Smooth muscle cell of the umbilical artery (primary cell): ENCODE measurements at places on chromosomes 7 and 10. TPM values are rescaled to one million over a fixed set of nuclear protein-coding genes. Genes with fewer than 3 reads are reported as not detected.

PRKCQ gene
- under 0.01 and 0.55 TPM in 2 replicates for total RNA-seq

VPS37D gene
- 3.0 and 5.9 TPM in 2 replicates for total RNA-seq

HECTD2 gene
- total RNA-seq = 6.8 and 9.1 TPM in 2 replicates

AKAP9 gene
- total RNA-seq = 56.7 and 69.9 TPM in 2 replicates

ZNF862 gene
- 9.5 and 10.1 TPM in 2 replicates for total RNA-seq
